ENCODE measurements at places on chromosomes 13 and 19. TPM values are rescaled to one million over a fixed set of nuclear protein-coding genes. Genes with fewer than 3 reads are reported as not detected.

DNA sequence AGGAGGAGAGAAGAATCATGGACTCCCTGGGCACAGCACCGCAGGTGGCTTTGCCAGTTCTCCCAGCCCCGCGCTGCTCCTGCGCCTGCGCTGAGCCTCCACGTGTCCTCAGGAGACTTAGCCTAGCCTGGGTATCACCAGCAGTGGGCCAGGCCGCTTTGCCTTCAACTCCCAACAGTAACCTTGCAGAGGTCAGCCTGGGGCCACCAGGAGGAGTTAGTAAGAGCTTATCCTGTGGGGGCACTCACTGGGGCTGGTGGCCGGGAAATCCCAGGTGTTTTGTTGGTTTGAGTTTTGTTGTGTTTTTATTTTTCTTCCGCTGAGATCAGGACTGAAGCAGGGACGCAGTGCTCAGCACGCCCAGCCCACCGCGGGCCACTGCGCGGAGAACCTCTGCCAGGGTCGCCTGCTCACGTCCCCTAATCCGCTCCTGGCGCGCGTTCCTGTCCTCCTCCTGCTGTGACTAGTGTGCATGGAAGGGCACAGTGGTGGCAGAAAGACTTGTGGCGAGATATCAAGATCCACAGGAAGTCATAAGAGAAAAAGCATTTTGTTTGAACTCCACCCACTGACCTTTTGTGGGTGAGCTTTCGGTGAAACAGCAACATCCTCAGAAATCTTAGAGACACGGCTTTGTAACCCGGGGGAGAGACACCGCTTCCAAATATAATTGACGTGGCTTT is 207.4 kb upstream of the RFC3 start:
- DNase-seq: no peak

GRCh38 chr13:107960301-107960700 is 255.0 kb downstream of the LIG4 start:
- DNase-seq: no peak

GRCh38 chr13:112981451-112981850 is 12.4 kb downstream of the MCF2L start:
- no peak for DNase-seq

DNA sequence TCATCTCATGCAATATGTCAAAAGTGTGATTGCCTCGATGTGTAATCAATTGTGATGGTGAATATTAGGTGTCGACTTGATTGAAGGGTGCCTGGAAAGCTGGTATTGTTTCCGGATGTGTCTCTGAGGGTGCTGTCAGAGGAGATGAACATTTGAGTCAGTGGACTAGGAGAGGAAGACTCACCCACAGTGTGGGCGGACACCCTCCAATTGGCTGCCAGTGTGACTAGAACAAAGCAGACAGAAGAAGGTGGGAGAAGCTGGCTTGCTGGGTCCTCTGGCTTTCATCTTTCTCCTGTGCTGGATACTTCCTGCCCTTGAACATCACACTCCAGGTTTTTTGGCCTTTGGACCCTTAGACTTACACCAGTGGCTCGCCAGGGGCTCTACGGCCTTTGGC is 15.5 kb upstream of the CABP5 start:
- no peak for DNase-seq

DNA sequence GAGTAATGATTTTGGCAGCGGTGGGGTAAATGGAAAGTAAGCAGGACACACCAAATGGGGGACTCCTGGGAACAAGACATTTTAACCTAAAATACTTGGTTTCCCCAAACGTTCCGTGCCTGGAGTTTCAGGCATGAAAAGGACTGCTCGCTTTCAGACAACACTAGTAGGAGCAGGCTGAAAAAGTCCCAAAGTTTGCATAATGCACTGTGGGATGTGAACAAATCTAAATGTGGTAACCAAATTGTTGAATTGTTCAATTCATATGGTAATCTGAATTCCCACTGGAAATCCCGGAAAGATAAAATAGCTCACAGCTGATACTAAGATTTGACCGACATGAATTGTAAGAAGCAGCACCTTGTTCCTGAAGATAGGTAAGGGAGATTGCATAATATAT is 467.2 kb upstream of the ARGLU1 start:
- DNase-seq: peak; percentile 35

DNA sequence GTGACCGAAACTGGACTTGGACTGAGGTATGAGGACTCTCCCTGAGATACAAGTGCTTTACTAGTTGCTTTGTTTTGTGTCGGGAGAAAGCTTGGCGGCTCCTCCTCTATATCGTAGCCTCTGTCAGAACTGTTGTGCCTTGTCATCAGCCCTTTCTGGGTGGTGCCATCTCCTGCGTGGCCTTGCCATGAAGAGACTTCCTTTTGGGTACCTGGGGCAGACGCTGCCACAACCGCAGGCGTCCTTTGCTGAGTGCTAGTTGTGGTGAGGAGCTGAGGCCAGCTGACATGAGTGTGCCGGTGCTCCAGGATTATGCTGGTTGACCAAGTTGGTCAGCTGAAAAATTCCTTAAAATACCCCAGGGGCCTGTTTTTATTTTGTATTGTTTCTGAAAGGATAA is 124.5 kb downstream of the AKAP11 start:
- no peak for DNase-seq

DNA sequence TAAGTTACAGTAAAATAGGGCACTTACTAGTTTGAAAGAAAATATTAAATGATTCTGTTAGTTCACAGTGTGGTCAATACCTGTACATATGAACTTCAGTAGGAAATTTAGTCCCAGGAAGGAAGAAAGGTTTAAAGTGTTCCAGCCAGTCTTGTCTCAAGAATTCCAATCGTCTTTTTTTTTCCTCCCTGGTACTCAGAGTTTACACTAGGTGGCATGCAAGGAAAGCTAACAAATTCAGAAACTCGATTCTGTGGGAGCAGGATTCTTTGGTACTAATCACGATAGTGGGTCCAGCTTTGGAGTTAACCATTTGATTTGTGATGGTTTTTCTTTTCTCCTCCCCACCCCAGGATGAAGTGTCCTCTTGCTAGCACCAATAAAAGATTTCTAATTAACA is 43.6 kb downstream of the POLR1D start:
- DNase-seq: peak; percentile 20

DNA sequence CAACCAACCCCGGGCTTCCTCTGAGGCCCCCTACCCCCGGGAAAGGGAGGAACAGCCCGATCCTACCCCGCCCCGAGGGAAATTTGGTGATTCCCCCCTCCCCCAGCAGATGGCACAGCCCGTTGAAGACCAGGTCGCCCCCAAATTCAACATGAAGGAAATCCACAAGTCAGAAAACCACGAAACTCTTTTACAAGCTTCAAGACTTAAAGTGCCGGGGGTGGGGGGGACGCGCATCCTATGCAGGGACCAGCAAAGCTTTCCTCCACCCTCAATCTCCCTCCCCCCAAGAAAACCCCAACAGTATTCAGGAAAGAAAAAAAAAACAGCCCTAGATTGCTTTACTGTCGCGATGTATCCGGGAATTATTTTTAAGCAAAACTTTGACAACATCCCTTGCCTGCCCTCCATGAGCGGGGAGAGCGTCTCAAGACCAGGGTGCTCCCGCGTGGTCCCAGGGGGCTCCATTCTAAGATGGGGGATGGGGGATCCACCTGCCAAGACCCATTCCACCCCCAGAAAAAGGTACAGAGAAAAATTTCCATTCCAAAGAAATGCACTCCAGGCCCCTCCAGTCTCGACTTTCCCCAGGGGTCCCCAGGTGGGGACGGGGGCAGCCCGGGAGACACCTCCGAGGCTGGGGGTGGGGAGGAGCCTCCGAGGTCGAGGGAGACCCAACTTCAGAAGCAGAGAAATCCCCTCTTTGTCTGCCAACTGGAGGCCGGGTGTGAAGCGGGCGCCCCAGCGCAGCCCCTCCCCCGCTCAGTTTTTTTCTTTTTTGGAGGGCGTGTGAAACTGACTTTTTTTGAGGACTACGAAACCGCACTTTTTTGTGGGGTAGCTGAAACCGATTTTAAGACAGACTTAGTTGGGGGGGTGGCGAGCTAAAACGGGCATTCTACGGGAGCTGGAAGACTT is 1.5 kb downstream of the TCF3 start:
- DNase-seq: peak; percentile 16

DNA sequence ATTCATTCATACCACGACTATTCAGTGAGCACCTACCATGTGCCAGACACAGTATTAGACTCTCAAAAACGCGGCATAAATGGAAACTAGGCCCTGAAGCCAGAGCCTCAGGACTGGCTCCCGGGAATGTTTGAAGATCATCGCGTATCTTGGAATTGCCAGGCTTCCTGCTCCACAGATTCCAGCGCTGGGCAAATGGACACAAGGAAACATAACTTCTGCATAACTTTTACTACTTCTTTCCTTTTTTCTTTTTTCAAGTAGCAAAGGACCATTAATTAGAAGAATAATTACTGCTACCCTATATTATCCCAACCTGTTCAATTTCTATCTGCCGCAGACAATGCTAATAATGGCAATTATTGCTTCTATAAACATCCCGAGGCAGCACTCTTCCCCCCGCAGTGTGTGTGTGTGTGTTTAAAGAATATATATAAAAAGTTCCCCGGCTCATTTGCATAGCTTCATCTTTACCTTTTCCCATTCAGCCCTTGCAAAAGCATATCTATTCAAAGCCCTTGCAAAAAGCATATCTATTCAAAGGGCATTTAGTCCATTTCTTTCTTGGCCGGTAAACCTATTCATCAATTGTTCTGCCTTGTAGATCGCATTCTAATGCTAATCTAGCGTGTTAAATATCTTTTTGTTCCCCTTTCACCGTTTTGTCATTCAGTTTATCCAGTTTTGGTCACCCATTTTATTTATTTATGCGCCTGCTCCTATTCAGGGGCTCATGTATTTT is 6.1 kb downstream of the SOX21 start:
- DNase-seq: no peak

DNA sequence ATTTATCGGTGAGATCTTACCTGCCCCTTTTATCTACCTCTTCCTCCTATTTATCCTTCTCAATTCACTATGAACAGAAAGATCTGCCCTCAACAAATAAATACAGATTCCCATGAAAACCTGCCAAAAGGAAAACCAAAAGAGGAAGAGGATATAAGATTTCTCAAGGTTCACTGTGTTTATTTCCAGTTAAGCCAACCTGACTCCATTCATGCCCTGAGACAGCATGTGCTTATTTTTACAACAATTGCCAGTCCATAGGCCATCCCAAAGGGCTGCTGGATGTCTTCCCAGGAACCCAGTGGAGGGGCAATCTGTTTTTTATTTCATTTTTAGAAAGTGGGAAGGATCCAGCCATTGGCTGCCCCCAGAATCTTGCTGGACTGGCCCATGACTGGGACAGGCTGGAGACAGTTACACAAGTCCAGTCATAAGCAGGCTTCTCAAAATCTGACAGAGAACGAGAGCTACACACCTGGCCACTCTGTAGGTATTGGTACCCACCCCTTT is 209.1 kb downstream of the IRS2 start:
- DNase-seq: no peak

- DNase-seq: no peak
Observed at GRCh38 chr13:103156346-103156998, 90.3 kb upstream of the SLC10A2 start.

DNA sequence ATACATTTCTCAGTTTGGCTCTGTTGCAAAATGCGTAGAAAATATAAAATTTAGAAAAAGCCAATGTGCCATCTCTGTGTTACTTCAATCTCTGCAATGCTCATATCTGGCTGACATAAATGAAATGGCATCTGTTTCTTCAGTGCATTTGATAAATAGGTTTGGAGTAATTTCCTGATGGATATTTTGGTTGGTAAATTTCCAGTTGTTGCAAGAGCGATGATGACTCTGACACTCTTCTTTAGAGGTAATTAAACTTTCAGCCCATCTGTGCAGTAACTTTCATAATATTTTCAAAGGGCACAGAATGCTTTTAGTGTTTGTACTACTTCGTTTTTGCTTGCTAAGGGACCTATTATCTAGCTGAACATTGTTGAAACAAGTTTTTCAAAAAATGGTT is 1286.4 kb downstream of the PCDH9 start:
- DNase-seq: no peak

GRCh38 chr13:91482427-91482826 is 84.0 kb downstream of the GPC5 start:
- no peak for DNase-seq

DNA sequence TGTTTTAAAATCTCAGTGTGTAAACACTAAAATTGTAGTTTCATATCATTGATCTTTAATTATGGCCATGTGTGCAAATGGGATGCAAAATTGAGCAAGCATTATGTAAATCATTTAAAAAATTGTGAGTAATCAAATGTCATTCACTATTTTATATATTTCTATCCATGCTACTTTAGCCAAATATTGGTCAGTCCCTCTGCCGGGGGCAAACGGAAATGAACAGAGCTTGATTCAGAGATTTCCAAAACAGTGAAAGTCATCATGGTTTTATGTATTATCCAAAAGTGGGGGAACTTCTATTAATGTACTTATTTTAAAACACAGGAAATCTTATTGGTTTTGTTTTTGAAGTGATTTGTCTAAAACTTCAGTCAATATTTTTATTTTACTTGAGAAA is 219.1 kb downstream of the IRS2 start:
- no peak for DNase-seq

DNA sequence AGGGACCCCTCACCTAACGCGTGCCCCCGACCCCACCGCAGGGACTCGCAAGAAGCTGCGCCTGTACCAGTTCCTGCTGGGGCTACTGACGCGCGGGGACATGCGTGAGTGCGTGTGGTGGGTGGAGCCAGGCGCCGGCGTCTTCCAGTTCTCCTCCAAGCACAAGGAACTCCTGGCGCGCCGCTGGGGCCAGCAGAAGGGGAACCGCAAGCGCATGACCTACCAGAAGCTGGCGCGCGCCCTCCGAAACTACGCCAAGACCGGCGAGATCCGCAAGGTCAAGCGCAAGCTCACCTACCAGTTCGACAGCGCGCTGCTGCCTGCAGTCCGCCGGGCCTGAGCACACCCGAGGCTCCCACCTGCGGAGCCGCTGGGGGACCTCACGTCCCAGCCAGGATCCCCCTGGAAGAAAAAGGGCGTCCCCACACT is 4.7 kb upstream of the MYBPC2 start:
- peak; percentile 69 for DNase-seq

DNA sequence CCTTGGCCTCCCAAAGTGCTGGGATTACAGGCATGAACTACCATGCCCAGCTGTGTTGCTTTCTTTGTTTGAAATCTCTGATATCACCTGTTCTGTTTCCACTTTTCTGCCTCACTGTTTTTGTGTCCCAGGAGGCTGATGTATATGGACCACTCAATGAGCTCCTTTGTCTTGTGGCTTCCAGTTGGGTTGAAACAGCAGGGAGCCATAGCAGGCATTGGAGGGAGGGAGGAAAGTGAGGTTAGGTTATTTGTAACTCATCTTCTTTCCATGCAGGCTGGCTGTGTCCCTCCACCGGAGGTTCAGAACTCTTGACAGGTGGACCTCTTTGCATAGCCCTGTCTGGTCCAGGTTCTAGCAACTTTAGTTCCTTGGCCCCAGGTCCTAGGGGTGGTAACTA is 6.1 kb upstream of the CYP4F22 start:
- no peak for DNase-seq

The CGB1 gene
- total RNA-seq: not detected

DNA sequence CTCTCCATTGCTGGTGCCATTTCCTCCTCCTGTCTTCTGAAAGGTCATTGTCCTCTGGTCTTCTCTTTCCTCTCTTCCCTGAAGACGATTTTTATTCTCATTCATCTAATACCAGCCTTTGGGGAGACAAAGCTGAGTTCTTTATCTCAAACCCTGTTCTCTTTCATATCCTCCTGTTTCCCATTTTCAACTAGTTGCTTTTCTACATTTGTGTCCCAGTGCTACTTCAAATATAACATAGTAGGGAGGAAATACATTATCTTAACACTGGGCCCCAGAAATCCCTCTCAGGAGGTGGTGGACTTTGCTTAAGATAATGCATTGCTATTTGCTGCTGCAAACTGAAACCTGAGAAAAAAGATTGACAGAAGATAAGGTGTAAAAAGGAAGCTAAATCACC is 159.1 kb downstream of the HS6ST3 start:
- DNase-seq: no peak

All from IMR-90 (cell line).